ENCODE measurements at places on chromosomes 1 and 21.

GRCh38 chr1:89900791-89901708 is 80.2 kb downstream of the LRRC8D start:
- no peak for DNase-seq

DNA sequence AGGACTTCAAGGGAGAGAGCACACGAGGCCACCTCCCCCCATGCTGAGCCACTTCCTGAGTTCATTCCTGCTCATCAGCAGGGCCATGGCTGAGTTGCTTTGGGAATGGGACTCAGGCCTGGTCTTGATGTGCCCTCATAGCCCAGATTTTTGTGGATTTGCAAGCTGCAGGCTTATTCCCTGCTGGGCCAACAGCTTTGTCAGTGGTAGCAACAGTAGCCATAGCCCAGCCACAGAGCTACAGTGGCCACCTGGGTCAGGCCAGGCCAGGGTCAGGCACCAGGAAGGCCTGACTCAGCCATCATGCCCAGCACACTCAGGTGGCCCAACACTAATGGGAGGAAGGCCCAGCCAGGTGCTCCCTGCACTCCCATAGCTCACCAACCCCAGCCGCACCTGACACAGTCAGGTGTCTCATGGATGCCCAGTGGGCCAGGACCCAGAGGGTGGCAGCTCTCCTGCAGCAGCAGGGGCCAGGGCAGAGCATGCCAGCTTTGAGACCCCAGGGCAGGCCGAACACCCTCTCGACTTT is 33.5 kb downstream of the EPHA2 start:
- DNase-seq, result no peak

- no peak for DNase-seq
Measured at GRCh38 chr1:9143250-9143649, 14.3 kb upstream of the GPR157 start.

DNA sequence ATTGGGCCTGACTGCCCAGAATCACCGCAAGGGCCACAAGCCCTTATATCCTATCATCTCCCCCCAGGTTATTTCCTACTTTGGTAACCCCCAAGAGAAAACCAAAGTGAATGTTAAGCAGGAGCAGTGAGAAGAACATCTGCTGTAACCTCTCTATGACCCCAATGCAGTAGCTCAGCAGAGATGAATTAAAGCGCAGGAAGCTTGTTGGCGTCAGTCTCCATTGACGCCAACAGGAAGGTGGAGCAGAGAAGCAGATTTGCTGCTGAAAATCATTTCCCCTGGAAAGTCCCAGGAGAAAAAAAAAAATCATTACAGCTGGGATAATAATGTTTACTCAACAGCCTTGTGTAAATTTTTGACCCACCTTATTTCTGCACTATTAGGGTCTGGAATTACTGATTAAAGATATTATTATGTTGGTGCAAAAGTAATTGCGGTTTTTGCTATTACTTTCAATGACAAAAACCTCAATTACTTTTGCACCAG is 33.2 kb upstream of the FAM163A start:
- no peak for DNase-seq

DNA sequence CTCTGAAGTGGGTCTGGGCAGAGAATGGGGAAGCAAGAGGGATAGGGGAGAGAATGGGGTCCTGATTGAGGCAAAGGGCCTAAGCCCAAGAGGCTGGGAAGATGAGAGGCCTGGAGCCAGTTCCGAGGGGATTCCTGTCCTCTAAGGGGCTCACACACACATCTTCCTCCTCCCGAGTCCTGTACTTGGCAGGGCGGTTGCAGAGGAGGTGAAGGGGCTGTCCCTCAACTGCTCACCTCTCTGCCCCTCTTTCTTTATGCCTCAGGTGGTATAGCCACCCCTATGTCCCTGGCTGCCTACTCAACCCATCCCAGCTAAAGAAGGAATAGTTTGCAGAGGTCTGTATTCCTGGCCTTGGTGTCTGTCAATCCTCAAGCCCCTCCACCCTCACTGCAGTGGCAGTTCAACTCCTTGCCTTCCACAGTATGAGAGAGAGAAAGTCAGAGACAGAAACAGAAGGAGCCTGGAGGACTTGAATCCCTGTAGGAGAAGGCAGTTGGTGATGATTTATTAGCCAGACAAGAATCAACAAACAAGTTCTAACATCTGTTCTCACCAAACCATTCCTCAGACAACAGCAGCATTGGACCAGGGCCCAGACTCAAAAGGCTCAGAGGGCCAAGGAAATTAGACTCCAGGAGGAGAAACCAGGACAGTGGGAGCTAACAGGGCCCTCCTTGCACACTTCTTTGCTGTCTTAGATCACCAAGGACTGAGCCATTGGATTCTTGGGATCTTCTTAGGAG is 10.7 kb downstream of the SH2D2A start:
- DNase-seq, result peak; percentile 63

GRCh38 chr21:29342363-29342957 is 43.7 kb downstream of the BACH1 start:
- DNase-seq, result no peak
